Stimulated activated CD4-positive, alpha-beta T cell treated with anti-CD3 and anti-CD28 coated beads, Interleukin-1b, Interleukin-23, amount 100 ng/mL, for 24 hours (primary cell): ENCODE measurements at places on chromosomes 1 and 21.
A peak's percentile ranks its signal among the peaks of the same experiment; 100 is the strongest.

GRCh38 chr1:30743584-30744059 lies 14.0 kb downstream of the LAPTM5 start:
- DNase-seq: no peak

GRCh38 chr1:183218027-183218618 lies 32.1 kb downstream of the LAMC2 start:
- no peak for DNase-seq

GRCh38 chr1:189405419-189405818 lies 1072.2 kb downstream of the BRINP3 start:
- no peak for DNase-seq

DNA sequence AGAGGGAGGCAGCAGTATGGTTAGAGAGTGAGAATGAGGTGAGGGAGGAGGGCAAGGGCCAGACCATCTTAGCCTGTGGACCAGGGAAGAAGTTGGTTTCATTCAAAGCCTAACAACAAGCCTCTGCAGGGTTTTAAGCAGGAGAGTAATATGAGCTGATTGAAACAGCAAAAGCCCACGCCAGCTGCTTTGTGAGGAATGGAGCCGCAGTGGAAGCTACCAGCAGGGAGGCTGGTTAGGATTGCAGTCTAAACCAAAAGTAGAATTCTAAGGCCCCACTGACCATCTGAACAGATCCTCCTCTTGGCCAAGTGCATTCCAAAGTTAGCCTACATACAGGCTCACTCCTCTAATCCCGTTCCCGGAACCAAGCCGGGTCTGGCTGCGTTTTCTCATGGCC lies 44.8 kb downstream of the OLFML3 start:
- no peak for DNase-seq

DNA sequence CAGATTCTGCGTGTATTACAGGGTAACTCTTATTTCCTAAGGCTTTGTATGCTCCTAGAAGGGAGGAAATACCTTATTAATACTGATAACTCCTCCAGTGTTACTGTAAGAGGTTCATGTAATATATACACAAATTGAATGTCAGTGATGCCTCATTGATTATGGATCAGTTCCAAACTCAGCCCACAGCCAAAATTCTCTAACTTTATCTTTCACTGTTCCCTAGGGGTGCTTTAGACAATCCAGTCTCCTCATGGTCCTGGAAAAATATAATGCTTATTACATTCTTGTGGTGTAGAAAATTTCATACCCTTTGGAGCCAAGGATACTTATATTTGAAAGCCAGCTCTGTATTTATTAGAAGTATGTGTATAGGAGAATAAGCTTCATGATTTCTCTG lies 73.0 kb downstream of the NGF start:
- no peak for DNase-seq

GRCh38 chr1:230139741-230140140 lies 72.7 kb downstream of the GALNT2 start:
- DNase-seq: no peak

DNA sequence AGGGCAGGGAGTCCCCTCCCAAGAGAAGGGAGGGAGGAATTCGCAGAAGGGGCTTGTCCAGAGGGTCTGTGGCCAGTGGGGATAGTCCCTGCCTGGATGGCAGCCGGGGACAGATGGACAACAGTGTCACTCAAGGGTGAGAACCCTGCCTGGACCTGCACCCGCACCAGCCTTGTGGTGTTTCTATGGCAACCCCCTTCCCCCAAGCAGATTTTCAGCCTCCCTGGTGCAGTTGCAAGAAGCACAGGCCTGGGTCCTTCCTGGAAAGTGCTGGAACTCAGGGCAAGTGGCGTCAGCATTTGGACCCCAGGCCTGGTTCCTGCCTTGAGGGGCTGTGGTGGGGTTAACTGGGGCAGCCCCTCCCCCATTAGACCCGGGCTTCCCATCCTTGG lies 83.8 kb upstream of the ACTL8 start:
- DNase-seq: no peak

DNA sequence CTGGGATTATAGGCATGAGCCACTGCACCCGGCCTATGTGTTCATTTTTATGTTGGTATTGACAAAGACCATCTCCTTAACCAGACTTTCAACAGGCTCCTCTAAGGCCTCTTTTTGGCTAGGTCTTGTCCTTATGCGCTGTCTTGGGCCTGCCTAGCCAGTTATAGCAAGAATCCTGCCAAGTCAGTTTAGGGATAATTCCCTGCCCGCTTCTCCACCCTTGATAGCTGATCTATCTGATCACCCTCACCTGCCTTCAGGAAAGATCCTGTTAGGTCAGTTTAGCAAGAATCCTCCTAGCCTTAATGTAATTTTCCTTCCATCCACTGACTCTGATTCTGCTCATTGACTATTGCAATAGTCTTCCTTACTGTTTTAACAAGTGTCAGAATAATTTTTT lies 2.4 kb upstream of the B4GALT3 start:
- DNase-seq: no peak

DNA sequence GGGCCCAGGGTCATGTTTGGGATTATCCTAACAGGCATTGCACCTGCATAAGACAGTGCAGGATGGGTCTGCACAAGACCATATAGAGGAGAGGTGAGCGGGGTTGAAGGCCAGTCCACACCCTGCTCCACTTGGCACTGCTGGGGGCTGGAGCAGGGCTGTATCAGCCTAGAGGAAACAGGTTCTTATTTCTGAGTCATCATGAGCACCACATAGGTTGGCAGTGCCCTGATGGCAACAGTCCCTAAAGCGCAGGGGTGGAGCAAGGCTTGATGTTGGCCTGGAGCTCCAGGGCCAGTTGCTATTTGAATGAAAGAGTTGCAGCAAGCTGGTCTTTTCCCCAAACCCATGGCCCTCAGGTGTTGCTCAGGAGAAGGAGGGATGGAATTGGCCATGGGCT lies 29.8 kb upstream of the BMP8B start:
- DNase-seq: no peak

DNA sequence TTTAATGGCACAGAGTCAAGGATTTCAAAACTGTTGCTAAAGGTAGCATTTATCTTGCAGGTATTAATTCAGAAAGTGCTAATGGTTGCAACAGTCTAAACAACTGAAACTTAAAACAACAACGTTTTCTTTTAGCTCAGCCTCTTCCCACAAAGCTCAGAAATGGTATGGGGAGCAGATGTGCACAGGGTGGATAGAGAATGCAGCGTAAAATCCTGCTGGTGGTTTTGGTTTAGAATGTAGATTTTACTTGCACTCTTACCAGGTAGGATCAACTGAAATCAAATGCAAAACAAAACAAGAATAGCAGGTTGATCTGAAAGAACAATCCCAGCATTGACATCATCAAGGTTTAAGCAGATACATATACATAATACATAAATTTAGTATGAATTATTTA lies 3.8 kb upstream of the LRRC8C start:
- DNase-seq: no peak

- no peak for DNase-seq
Observed at GRCh38 chr1:29515170-29515955, 279.0 kb downstream of the PTPRU start.

DNA sequence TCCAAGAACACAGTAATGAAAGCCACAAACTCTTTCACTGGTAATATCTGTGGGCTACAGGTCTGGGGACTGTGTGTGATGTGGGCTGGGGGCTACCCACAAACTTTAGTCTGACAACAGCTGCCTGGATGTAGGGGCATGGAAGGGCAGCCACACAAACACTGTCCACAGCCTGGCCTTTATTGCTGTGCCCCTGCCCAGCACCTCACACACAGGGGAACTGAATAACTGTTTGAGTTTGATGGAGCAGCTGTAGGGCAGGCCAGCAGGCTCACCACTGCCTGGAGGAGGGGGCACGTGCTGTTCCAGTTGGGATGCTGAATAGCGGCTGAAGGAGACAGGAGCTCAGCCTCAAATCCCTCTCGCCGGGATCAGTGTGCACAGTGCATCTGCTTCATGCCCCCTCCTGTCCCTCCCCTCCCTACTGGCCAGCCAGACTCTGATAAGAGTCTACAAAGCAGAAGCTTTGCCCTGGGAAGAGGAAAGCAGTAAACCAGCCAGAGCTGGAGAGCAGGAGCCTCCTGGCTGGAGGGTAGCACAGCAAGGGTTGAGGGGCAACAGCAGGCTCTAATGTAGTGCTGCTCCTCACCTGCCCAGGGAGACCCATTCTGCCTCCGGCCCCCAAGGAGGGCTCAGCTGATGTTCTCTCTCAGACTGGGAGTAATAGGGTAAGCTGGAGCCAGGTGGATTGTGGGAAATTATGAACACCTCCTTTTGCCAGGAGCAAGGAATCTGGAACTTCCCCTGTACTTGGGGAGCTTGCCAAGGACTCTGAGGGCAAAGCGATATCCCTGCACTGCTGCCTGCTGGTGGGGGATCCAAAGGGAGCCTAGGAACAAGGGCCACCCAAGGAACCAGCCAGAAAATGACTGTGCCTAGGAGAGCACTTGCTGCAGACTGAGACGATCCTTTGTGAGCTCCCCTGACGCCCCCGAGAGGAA lies 70.2 kb upstream of the GOLT1A start:
- no peak for DNase-seq

DNA sequence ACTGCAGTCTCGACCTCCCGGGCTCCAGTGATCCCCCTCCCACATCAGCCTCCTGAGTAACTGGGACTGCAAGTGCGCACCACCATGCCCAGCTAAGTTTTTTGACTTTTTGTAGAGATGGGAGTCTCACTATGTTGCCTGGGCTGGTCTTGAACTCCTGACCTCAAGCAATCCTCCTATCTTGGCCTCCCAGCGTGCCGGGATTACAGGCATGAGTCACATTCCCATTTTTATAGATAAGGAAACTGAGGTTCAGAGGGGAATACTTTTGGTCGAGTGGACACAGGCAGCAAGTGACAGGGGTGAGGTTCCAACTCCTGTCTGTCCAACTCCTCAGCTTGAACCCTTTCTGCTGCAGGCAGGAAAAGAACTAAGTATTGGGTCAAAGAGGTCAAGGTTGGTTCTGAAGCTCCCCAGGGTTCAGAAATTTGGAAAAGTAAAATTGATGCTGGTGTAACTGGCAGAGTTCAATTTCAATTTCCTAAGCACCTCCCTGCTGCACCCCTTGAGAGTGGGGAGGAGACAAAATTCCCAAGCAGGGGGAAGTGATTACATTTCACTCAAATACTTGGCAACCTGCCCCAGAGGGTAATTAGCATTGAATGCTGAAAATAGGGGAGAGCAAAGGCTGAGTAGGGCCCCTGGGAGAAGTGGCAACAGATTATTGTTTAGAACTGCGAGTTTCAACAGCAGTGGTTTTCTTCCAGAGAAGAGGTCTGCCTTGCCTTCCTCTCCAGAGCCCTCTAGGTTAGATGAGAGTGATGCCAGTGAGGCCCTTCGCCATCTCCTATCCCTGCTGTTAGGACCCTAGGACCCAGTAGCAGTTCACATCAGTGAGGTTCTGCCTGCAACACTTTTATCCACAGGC lies 17.5 kb upstream of the ALPL start:
- DNase-seq: no peak

GRCh38 chr1:234725177-234726132 lies 115.5 kb upstream of the IRF2BP2 start:
- peak; percentile 25 for DNase-seq
